ENCODE measurements at places on chromosomes 12 and 14. TPM values are rescaled to one million over a fixed set of nuclear protein-coding genes. Genes with fewer than 3 reads are reported as not detected.

KRT79 gene
- not detected for total RNA-seq

TMEM52B gene
- total RNA-seq = 0.17 TPM

VRTN gene
- total RNA-seq = 0.34 TPM

TPI1 gene
- total RNA-seq = 443 TPM

GRCh38 chr14:76136476-76137110 lies 15.1 kb upstream of the GPATCH2L start:
- H3K4me3 ChIP-seq = no peak overlapping the region
- H3K4me1 ChIP-seq = no peaks in the 10 kb centered on the region
- no peaks in the 10 kb centered on the region for H3K36me3 ChIP-seq
- H3K27me3 ChIP-seq = peaks cover 4% of the 10 kb centered on the region
- DNase-seq = no peak

DNA sequence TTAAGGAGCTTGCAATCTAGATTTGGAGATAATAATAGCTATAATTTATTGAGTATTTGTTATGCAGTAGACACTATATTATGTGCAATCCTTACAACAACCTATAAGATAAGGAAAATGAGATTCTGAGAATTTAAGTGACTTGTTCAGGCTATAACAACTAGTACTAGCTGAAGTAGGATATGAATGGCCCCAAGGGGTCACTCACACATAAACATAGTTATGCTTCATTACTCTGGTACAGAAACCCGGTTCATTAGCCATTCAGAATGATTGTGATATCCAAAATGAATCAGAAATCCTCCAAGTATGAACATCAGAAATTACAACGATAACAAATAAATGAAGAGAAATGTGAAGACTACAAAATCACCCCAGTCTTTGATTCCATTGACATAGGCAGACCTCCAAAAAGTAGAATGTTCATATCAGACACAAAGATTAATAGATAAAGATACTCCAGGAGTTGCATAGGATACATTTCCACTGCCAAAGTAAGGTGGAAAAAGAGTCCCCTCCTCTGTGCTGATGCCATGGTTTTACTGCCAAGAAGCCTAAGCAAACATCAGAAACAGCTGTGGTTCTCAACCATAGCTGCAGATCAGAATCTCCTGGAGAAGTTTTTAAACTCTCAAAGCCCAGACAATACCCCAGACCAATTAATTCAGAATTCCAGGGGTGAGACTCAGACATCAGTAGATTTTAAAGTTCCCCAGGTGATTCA lies 8.6 kb upstream of the NID2 start:
- H3K36me3 ChIP-seq = no peaks in the 10 kb centered on the region
- no peaks in the 10 kb centered on the region for H3K4me1 ChIP-seq
- H3K27me3 ChIP-seq = no peaks in the 10 kb centered on the region
- H3K27ac ChIP-seq = no peak overlapping the region
- DNase-seq = no peak
- H3K4me3 ChIP-seq = no peak overlapping the region

DNA sequence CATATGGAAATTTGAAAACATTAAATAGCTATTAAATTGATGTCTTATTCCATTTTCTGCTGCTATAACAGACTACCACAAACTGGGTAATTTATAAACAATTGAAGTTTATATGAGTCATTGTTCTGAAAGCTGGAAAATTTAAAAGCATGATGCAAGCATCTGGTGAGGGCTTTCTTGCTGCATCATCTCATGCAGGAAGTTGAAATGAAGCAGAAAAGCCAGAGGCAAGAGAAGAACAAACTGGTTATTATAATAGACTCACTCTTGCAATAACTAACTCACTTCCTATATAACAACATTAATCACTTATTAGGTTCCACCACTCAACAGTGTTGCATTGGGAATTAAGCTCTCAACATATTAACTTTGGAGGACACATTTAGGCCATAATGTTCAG lies 1277.4 kb downstream of the LRFN5 start:
- H3K4me1 ChIP-seq = no peaks in the 10 kb centered on the region
- H3K4me3 ChIP-seq = no peak overlapping the region
- no peaks in the 10 kb centered on the region for H3K27me3 ChIP-seq
- H3K36me3 ChIP-seq = no peaks in the 10 kb centered on the region
- no peak overlapping the region for H3K27ac ChIP-seq

GRCh38 chr12:20946732-20947131 lies 136.2 kb downstream of the SLCO1B3 start:
- H3K4me3 ChIP-seq = no peak overlapping the region
- no peak for DNase-seq
- H3K36me3 ChIP-seq = no peaks in the 10 kb centered on the region
- no peaks in the 10 kb centered on the region for H3K27me3 ChIP-seq

DNA sequence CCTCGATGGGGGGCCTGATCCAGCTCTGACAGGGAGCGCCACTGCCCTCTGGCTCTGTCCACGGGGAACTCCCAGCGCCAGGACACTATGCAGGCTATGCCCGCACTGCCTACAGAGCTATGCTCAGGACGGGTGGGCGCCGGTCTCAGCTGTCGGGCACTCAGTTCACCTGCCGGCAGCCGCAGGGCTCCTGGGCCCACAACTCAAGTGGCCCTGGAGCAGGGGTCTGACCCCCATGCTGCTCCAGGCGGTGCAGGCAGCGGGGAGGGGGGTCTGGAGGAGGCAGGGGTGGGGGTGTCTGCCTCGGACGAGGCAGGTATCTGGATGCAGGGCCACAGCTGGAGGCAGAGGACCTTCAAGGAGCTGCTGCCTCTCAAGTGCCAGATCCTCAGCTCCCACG lies 28.5 kb upstream of the NUDT14 start:
- no peak overlapping the region for H3K27ac ChIP-seq
- no peaks in the 10 kb centered on the region for H3K27me3 ChIP-seq
- no peaks in the 10 kb centered on the region for H3K4me1 ChIP-seq
- no peak overlapping the region for H3K4me3 ChIP-seq

DNA sequence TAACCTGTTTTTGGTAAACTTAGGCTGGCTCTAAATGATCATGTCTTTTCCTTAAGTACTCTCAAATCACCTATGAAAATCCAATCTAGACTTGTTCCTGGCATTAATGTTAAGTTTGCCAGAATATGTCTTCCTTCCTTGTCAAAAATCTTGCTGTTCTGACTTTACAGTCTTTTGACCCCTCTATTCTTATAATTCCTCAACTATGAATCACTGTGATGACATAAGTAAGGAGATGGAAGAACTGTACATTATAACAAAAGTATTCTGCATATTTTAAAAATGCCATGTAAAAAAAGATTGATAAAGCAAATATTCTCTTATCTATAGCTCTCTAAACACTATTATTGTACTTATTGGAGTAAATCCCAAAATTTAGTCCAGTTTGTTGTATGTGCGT lies 51.4 kb upstream of the BAZ1A start:
- H3K27me3 ChIP-seq = no peaks in the 10 kb centered on the region
- no peak overlapping the region for H3K27ac ChIP-seq
- no peak for DNase-seq
- H3K4me1 ChIP-seq = no peaks in the 10 kb centered on the region

DNA sequence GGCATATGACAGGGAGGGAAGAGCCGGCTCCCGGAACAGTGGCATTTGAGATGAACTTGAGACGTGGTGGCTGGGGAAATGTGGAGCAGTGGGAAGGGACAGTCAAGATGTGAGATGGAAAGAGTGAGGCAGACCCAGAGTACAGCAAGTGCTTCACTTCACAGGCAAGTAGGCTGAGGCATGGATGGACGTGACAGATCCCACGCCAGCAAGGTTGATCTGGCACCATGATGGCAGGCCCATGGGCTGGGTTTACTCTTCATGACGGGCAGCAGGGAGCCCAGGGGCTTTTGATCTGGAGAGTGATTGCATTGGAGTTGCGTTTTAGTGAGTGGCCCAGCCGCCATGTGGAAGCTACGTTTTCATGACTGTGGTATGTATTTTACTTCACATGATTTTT lies 17.9 kb upstream of the EML1 start:
- DNase-seq = no peak
- no peaks in the 10 kb centered on the region for H3K36me3 ChIP-seq
- no peaks in the 10 kb centered on the region for H3K4me1 ChIP-seq
- peaks cover 5% of the 10 kb centered on the region for H3K27me3 ChIP-seq
- H3K27ac ChIP-seq = no peak overlapping the region

GRCh38 chr12:13023811-13024530 lies 20.2 kb upstream of the FAM234B start:
- peaks cover 2% of the 10 kb centered on the region for H3K4me1 ChIP-seq
- no peaks in the 10 kb centered on the region for H3K27me3 ChIP-seq
- peak; percentile 47 for DNase-seq
- no peak overlapping the region for H3K4me3 ChIP-seq
- no peaks in the 10 kb centered on the region for H3K36me3 ChIP-seq
- no peak overlapping the region for H3K27ac ChIP-seq

DNA sequence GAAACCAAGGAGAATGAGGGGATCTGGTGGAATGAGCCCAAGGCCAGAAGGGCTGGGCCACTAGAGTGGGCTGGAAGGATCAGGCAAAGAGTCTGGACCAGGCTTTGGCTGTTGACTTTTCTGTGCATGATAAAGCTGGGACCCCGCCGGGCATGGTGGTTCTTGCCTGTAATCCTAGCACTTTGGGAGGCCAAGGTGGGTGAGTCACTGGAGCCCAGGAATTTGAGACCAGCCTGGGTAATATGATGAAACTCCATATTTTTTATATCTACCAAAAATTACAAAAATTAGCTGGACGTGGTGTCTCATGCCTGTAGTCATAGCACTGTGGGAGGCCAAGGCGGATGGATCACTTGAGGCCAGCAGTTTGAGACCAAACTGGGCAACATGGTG lies 393 bp upstream of the KLHL33 start:
- H3K36me3 ChIP-seq = no peaks in the 10 kb centered on the region
- H3K4me1 ChIP-seq = no peaks in the 10 kb centered on the region

GRCh38 chr14:54567639-54568561 lies 972 bp downstream of the SAMD4A start:
- peak overlapping the region; percentile 97 for H3K27ac ChIP-seq
- H3K4me3 ChIP-seq = peak overlapping the region; percentile 66
- DNase-seq = peak; percentile 37
- no peaks in the 10 kb centered on the region for H3K36me3 ChIP-seq
- H3K27me3 ChIP-seq = no peaks in the 10 kb centered on the region
- H3K4me1 ChIP-seq = no peaks in the 10 kb centered on the region

DNA sequence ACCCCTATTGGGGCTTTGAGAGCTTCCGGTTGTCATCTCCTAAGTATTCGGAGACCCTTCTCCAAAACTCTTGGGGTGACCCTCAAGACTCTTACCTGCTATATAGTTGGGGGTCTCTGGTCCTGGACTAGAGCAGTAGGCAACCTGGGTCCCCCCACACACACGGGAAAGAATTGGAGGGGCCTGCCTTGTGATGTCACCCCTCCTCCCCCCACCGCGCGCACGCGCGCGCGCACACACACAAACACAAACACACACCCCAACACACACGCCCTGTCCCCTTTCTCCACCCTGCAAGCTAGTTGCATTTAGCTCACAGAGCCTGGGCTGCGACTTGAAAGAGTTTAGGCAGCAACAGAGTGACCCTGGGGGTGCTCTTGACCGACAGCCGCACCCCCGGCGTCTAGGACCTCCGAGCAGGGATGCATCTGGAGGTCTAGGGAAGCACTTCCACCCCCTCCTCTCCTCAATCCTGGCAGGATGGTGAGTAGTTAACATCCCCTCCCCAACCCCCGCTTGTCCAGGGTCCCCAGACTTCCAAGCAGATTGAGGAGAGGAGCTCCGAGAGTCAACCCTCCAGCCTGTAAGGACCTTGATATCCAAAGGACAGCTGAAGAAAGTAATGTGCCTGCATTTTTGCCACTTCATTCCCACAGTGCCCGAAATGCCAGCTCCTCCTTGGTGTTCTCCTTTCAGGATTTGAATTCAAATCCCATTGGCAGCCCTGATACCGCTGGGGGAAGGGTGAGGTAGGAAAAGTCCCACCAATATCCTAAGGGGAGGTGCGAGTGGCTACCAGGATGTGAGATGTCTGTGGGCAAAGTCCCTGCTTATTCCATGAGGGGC lies 1.4 kb upstream of the DNAJC14 start:
- H3K36me3 ChIP-seq = no peaks in the 10 kb centered on the region
- peak overlapping the region; percentile 96 for H3K27ac ChIP-seq
- H3K27me3 ChIP-seq = no peaks in the 10 kb centered on the region
- peak; percentile 69 for DNase-seq
- H3K4me3 ChIP-seq = peak overlapping the region; percentile 52

- no peaks in the 10 kb centered on the region for H3K36me3 ChIP-seq
- H3K4me1 ChIP-seq = no peaks in the 10 kb centered on the region
- no peak overlapping the region for H3K4me3 ChIP-seq
- no peak overlapping the region for H3K27ac ChIP-seq
- H3K27me3 ChIP-seq = no peaks in the 10 kb centered on the region
Observed at GRCh38 chr12:8156416-8156815, 399 bp upstream of the ZNF705A start.

Data from prostate gland (tissue), 2 donors.